ENCODE measurements at places on chromosomes 12 and 14. TPM values are rescaled to one million over a fixed set of nuclear protein-coding genes. Genes with fewer than 3 reads are reported as not detected.

DNA sequence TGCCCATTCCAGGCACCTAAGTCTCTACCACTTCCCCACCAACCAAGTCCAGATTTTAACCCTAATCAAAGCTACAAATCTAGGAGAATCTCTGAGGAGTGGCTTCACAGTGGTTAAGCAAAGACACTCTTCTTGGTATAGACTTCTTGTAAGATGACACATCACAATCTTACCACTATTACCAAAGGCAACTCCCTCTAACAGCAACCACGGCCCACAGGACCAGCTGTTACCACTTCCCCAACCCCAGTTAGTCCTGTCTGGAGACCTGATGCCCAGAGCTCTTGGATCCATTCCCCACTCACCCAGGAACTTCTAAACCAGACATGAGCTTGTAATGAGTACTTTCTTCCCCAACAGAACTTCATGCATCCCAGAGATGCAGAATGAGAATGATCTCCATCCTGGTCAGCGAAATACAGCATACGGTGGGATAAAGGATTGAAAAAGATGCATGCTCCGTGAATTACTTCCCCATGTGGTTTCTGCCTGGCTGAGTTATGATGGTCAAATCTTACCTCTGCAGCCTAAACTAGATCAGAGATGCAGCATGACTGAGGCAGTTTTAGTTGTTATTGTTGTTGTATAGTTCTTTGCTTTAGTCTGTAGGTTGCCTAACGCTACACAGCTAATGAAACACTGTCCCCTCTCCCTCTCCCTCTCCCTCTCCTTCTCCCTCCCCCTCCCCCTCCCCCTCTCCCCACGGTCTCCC is 87.7 kb upstream of the FOXN3 start:
- DNase-seq = no peak

Gene DGKA
- polyA plus RNA-seq = 13.2 TPM

DNA sequence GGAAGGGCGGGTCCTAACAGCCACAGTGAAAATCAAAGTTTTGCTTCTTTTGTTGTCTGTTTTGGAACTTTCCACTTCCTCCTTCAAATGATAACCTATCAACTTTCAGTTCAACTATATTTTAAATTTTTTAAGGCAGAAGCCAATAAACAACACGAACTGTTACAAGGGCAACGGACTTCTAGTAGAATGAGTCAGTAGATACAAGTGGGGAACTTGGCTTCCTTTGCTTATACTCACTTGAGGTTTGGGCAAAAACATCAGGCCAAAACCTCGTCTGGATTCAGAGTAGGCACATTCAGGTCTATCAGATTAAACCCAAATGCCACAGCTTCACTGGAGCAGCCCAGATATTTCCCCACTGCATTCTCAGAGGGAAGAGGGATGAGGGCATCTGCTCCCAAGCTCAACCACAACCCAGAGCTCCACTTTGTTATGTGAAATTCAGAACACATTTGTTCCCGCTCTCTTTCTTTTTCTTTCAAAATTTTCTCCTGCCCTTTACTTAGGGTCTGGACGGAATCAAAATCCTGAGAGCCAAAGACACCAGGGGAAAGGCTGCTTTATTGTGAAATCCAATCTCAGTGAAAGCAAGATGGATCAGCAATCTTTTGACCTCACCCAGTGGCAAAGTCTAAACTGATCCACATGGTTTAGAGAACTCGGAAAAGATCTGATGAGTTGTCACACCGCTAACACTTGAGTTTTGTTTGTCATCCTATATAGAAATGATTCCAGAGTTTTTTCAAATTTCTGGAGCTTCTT is 152.5 kb upstream of the BTG1 start:
- no peak for DNase-seq

DNA sequence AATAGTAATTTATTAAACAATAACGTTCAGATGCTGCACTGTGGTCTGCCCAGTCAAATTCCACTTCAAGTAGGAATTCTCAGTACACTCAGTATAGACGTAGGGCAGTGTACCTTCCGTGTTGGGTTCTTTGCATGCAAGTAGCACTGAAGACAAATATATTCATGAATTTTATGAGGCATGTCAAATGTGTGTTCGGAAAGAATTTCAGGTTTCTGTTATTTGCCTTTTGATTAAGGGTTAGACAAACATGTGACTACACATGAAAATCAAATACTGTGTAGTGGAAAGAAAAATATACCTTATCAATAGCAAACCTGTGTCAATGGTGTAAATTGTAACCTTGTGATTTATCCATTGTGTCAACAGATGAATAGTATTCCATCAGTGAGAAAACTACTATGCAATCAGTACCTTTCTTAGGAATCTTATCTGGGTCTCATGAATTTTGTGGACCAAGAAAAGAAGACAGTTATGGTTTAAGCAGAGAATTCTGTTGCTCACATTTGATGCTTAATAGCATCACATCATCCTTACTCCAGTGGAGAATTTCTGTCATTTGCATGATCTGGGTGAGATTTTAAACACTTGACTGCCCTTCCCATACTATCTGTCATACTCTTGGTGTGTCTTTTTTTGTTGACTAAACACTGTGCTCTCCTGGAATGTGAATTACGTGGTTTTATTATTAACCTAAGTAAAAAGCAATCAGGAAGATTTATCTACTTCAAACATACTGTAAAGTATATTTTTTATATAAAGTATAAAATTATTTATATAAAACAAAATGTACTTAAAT is 13.3 kb downstream of the TMEM260 start:
- DNase-seq = no peak

DNA sequence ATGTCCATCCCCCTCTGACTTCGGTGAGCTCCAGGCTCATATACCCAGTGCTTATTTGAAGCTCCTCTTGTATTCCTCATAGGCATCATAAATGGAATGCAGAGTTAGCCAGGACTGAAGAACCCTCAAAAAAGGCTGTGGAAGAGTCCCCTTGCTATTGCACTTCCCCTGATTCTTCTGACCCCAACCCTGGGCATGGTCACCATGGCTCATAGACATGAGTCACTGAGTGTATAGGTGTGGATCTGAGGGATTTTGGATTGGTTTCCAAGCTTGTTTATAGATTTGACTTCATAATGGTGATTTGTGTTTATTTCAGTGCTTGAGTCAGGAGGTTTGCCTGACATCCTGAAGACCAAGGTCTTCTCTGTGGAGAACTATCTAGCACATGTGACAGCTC is 98.4 kb upstream of the SLC38A2 start:
- no peak for DNase-seq

DNA sequence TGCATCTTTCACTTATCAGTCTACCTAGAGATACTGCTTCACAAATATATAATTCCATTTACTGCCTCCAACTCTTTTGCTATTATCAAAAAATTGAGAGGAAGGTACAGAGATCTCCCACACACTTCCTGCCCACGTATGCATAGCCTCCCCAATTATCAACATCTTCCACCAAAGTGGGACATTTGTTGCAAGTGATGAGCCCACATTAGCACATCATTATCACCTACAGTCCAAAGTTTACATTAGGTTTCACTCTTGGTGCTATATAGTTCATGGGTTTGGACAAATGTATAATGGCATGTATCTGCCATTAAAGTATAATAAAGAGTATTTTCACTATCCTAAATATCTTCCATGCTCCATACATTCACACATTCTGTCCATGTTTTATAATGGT is 66.3 kb downstream of the SLC2A13 start:
- no peak for DNase-seq

- DNase-seq = no peak
These were observed 5.6 kb downstream of the NECAP1 start for GRCh38 chr12:8087666-8088065.

DNA sequence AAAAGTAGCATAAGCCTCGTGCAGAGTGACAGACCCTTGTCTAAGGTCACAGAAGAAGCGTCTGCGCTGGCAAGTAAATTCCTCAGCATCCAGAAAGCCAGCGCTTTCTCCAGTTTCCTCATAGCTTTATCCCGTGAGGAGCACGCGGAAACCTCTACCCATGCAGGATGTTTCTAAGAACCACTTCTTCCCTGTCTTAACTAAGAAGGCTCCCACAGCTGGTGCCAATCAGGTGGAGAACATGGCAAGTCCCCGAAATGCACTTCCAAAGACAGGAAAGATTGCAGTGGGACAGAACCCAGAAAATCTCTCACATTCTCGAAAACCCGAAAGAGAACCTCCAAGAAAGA is 968 bp upstream of the ARID4A start:
- DNase-seq = no peak

Gene PKP2
- 4.3 TPM for polyA plus RNA-seq

GRCh38 chr12:108672054-108672453 is 38.4 kb upstream of the SELPLG start:
- DNase-seq = no peak

Gene TAMALIN
- polyA plus RNA-seq = 22.3 TPM

GRCh38 chr14:106276326-106277267 is 750.2 kb downstream of the TMEM121 start:
- no peak for DNase-seq

Gene TMEM52B
- 292 TPM for polyA plus RNA-seq

Gene AP5M1
- polyA plus RNA-seq = 18.3 TPM

Gene CORO1C
- polyA plus RNA-seq = 16.6 TPM

Gene FBLN5
- polyA plus RNA-seq = 75.2 TPM

DNA sequence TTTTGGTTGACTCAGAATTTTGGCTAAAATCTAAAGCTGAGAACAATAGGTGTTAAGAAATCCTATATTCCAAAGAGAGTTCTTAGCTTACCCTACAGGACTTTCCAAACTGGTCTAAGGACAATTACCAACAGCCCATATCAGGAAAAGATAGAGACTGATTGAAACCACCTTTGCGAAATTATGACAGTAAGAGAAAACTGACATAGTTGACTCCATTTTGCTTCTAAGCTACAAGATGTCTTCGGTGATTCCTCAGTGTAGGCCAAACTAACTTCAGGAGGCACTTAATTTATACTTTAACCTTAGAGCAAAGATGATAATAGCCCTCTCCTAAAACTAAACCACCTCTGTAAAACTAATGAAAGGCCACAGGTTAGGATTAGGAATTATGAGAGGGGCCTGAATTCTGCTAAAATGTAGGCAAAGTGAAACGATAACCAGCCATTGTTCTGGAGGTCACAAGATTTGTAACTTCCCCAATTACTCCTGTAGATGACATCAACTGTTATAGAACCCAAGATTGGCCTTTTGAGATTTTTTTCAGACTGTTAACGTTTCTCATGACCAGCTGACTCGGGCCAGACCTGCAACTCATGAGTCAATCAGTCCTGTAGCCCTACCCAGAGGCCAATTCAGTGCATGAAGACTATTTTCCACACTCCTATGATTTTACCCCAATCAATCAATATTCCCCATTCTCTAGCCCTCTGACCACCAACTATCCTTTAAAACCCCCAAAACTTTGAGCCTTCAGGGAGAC is 43.0 kb downstream of the KLRG1 start:
- DNase-seq = no peak

Gene PITPNM2
- polyA plus RNA-seq = 5.7 TPM

- no peak for DNase-seq
These were observed 2.8 kb upstream of the IFNG start for GRCh38 chr12:68162374-68162773.

DNA sequence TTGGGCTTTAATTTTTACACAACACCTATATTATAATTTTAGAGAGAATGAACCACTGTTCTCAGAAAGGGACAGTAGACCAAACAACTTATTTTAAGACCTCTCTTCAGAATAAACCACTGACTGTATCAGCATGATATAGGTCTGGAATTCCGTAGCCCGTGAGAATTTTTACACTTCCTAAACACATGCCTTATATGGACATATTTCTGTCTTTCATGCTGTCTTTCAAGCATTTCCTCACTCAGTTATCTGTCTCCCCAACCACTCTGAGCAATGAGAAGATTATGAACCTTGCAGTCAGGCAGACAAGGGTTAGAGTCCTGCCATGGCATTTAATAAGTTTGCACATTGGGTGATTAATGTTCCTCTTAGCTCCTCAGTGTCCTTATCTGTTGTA is 17.4 kb upstream of the NEUROD4 start:
- no peak for DNase-seq

Gene OR6C3
- polyA plus RNA-seq = not detected

- no peak for DNase-seq
These were observed 174.7 kb downstream of the ESR2 start for GRCh38 chr14:64119500-64119899.

DNA sequence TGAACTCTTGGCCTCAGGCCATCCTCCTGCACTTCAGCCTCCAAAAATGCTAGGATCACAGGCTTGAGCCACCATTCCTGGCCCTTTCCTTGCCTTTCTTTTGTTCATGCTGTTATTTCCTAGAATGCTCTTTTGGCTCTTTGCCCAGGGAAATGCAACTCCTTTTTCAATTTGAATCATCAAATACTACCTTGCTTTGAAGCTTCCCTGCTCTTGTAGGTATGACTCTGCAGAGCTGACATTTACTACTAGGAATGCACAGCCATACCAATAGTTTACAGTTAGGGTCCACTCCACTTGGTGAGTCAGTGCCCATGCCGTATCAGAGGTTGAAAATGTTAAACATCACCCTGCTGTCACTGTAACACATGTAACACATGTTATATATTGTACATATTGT is 107.0 kb upstream of the CRY1 start:
- DNase-seq = no peak
